ENCODE measurements at places on chromosomes 13 and 19. TPM values are rescaled to one million over a fixed set of nuclear protein-coding genes. Genes with fewer than 3 reads are reported as not detected.

ACER1 gene
- polyA plus RNA-seq, result 0.14 TPM

PSG1 gene
- polyA plus RNA-seq, result 0.10 TPM

C1QTNF9 gene
- polyA plus RNA-seq, result 0.39 TPM

ZNF83 gene
- polyA plus RNA-seq, result 78.4 TPM

GRIK5 gene
- polyA plus RNA-seq, result 21.6 TPM

CACNA1A gene
- polyA plus RNA-seq, result 2.2 TPM

NR2F6 gene
- polyA plus RNA-seq, result 38.8 TPM

ZNF653 gene
- polyA plus RNA-seq, result 9.3 TPM

SYNGR4 gene
- polyA plus RNA-seq, result 0.39 TPM

NBEA gene
- 15.6 TPM for polyA plus RNA-seq

PRKD2 gene
- polyA plus RNA-seq, result 40.6 TPM

Data from right renal pelvis (tissue), 4 donors.